AG04450 (cell line): ENCODE measurements at places on chromosomes 12 and 14.

DNA sequence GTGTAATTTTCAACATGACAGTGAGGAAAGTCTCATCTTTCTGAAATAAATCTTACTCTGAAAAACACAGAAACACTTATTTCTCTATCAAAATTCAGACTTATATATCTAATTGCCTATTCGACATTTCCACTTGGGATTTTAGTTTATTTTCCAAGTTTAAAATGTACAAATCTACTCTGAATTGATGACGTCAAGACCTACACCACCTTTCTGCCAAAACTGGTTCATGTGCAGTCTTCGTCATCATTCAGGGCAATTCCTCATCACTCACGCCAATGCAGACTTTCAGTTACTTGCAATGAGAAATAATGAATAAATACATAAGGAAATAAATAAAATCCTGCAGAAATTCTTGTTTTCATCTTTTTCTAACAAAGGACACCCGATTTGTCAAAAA lies 843.8 kb downstream of the C12orf50 start:
- no peak for DNase-seq

DNA sequence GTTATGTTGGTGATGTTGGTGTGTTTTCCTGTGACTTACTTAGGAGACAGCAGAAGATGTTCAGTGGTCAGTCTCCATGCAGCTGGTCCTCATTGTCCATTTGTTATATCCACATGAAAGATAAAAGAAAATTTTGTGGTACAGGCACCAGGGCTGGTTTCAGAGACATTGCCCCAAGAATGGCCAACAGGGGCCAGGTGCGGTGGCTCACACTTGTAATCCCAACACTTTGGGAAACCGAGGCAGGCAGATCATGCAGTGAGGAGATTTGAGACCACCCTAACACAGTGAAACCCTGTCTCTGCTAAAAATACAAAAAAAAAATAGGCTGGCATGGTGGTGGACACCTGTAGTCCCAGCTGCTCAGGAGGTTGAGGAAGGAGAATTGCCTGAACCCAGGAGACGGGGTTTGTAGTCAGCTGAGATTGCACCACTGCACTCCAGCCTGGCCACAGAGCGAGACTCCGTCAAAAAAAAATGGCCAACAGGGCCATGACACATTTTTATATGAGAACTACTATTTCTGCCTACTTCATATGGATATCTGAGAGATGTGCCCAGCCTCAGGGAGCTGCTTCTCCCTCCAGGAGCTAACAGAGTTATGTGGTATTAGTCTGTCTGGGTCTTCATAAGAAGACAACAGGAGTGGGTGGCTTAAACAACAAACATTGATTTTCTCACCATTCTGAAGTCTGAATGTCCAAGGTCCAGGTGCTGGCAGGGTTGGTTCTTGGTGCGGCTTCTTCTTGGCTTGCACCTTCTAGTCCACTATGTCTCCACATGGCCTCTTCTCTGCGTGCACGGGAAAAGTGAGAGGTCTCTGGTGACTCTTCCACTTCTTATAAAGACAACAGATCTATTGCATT lies 821.7 kb downstream of the TMEM121 start:
- DNase-seq, result no peak

DNA sequence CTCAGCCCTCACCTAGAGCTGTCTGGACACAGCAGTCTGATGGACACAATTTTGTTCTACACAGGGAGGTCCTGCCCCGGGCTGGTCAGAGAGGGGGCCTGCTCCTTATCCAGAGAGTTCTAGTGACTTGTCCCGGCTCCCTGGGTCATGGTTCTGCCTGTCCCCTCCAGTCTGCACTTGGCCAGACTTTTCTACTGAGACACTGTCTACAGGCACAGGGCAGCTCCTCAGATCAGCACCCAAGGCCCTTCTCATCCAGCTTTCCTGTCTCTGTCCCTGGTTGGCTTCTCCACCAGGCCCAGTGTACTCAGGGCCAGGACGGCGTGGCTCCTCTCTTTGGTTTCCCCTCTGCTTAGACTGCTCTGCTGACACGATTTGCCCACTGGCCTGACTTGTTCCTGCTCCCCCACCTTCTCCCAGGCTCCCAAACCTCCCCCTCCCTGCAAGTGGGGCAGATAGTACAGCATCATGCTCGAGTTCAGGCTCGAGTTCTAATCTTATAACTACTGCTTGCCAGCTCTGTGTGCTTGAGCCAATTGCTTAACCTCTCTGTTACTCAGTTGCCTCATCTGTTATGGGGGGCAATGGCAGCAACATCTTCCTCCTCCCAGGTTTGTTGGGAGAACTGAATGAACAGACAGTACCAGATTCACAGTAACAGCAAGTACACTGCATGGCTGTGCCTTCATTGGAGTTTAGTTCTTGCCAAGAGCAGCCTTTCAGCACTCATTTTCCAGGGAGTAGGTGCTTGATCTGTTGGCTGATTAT lies 22.0 kb upstream of the COL2A1 start:
- DNase-seq, result no peak

DNA sequence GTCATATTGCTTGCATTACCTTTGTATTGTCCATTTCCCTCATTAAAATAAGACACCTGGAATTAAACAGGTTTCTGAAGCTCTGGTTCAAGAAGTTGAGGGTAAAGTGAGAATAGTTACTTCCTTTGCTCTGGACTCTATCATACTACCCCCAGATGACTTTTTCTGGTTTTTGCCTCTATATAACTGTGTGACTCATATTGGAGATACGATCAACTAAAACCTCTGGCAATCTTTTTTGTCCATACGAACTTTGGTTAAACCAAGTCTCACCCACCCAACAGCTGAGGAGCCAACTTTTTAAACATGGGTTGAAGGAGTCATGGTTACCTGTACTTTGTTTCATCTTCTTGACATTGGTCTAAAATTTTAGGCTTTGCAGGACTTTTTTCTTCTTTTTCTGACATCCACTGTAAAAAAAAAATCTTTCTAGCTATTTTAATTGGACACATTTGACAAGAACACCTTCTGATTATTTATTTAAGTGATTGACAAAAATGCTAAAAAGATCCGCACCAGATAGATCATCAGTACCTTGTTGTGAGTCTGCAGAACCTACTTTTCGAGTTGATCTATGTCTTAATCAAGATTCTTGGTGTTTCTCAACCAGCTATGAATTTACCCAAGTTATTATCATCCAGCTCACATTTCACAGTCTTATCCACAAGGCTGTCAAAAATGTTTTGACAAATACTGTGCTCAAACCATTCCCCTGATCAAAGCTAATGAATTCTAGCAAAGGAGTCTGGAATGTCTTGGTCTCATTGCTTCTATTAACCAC lies 166.0 kb downstream of the IPO8 start:
- no peak for DNase-seq

DNA sequence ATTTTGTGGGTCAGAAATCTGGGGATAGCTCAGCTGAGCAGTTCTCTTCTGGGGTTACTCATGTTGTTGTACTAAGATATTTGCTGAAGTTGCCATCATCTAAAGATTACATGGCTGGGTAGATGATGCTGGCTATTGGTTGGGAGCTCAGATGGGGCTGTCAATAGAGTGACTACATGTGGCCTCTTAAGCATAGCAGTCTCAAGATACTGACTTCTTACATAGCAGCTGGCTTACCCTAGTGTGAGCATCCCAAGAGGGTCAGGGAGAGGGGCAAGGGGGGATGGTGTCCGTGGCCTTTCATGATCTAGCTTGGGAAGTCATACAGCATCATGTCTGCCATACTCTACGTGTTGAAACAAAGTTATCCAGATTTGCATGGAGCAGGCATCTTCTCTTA lies 90.1 kb upstream of the HMGA2 start:
- no peak for DNase-seq

DNA sequence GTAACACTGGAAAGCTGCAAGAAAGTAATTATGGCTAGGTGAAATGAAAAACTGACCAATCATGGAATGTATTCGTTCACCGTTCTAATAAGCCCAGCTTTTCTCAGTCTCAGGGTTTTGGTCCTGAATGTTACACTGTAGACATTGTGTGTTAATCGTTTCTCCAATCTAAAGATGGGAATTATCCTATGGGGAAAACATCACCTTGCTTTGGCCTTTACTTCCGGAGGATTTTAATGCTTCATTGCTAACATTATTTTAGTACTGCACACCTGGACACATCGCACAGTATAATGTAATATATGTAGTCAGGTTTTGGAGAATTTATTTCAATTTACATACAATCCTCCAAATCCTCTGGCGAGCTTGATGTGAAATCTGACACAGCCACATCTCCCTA lies 1.2 kb upstream of the TRHDE start:
- no peak for DNase-seq

DNA sequence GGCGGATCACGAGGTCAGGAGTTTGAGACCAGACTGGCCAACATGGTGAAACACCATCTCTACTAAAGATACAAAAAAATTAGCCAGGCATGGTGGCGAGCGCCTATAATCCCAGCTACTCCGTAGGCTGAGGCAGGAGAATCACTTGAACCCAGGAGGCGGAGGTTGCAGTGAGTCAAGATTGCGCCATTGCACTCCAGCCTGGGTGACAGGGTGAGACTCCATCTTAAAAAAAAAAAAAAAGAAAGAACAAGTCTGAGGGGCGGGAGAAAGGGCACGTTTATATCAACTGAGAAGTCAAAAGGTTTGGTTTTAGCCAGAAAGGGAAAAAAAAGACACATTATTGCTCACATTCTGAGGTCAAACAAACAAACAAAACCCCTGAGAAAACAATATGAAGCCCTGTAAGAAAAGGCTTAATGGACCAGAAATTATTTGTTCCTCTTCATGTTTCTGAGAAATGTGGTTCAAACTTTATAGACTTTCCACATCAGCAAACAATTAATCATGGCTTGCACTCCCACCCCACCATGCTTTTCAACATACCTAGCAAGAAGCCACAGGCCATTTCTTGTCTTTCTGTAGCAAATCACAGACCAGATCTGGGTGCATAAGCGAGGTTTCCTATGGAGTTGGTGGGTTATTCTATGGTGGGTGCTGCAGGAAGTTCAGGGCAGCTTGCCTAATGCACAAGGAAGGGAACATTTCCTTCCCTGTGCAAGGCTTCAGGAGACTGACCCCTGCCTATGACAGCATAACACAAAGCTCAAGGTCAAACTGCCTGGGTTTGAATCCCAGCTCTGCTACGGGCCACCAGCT lies 80.1 kb downstream of the SSPN start:
- DNase-seq, result no peak

- no peak for DNase-seq
Measured at GRCh38 chr14:77338302-77338701, 17.5 kb downstream of the GSTZ1 start.

DNA sequence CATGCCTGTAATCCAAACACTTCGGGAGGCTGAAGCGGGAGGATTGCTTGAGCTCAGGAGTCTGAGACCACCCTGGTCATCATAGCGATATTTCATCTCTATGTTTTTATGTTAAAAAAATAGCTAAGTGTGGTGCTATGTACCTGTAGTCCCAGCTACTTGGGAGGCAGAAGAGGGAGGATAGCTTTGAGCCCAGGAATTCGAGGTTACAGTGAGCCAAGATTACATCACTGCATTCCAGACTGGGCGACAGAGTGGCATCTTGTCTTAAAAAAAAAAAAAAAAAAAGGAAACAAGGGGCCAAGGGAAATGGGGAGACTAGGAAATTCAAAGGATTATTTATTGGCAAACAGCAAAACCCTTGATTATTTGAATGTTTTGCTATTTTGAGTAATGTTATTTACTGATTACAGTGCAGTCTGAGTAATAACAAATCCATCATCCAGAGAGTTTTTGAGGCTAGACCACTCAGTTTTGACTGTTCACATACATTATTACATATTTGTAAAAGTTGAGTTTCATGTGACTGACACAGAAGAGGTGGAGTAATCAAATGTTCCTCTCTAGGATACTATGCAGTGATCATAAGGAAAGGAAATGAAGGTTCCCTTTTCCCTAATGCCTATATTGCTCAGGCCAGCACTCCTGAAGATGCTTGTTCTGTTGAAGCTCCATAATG lies 40.8 kb downstream of the PRKCH start:
- DNase-seq, result no peak
